T-helper 2 cell treated with Interferon-gamma antibody and Interleukin-4, amounts not matched to agents 5 μg/mL and 100 μg/mL, for 36 hours (primary cell): ENCODE measurements at places on chromosomes 6 and 20.

DNA sequence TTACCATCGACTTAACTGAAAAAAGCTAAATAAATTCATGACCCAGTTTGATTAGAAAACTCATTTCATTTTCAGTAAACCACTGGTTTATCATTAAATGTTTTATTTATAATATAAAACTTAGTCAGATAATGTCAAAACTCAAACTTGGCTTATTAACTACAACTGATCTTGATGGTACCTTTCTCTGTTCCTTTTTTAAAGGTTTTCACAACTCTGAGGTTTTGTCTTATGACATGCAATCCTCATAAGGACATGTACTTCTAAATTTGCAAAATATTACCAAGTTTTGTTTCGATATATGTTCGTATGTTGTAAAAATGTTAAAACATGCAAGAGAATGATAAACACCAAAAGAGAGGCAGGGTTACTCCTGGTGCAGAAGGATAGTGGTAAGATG is 82.5 kb upstream of the PDE10A start:
- no peak for DNase-seq

DNA sequence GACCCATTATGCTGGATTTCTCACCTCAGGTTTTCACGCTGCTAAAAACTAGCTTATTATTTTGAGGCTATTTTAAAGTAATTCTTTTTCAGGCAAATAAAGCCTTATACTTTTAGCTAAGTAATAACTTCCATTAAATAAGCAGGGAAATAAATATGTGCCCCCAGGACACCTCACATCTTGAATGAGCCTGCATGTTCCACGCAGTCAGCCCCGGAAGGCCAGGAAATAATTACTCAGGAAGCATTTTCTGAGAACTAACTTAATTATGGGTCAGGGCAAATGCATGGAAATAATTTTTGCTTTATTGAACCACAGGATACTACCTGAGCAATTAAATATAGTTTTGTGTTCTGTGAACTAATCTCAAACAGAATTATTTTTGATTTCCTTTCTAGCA is 41.1 kb downstream of the STX7 start:
- DNase-seq, result no peak

DNA sequence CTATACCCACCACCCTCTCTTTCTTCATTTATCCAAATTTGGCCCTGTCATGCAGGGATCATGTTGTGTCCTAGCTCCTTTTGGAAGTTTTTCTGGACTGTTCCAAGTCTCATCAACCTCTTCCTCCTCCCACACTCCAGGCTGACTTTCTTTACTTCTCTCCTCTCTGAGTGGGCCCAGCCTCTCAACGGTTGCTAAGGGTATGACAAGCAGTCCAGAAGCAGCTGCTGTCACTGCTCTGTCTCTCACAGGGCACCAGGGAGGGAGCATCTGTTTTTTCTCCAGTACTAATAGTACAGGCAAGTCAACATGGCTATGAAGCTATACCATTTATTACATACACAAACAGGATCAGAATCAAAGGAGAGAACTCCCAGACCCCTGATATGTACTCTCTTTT is 8.2 kb downstream of the NT5DC1 start:
- DNase-seq, result no peak

DNA sequence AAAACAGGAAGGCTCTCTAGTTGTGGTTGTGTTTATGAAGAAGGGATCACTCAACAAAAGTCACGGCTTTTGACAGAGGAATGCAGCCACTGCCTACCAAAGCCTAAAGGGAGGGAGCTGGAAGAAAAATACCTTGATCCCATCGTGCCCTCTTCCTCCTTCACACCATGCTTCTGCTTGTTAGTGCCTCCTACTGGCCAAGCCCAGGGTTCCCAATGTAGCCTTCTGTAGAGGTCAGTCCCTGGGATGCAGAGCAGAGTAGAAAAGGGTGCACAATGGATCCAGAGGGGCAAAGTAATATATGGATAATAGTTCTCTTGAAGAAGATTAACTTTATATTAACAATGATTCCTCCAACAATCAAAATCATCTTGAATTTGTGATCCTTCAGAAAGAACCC is 293.5 kb upstream of the FERMT1 start:
- no peak for DNase-seq

- no peak for DNase-seq
These were observed 171.4 kb downstream of the COL9A1 start for GRCh38 chr6:70131528-70131927.

DNA sequence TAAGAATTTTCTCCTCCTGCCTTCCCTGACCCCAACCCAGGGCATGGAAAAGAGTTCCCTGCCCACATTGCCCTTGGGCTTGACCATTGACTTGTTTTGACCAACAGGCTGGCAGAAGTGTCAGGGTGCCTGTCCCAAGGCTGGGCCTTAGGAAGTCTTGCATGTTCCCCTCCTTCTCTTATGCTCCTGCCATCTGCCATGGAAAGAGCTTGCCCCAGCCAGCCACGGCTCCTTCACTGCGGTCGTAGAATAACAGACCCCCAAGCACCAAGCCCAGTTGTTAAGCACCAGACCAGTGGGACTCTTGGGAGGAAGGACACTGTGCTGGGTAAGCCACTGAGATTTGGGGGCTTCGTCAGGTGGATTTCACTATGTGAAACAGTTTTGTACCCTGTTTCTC is 53.6 kb downstream of the SNX5 start:
- DNase-seq, result no peak

DNA sequence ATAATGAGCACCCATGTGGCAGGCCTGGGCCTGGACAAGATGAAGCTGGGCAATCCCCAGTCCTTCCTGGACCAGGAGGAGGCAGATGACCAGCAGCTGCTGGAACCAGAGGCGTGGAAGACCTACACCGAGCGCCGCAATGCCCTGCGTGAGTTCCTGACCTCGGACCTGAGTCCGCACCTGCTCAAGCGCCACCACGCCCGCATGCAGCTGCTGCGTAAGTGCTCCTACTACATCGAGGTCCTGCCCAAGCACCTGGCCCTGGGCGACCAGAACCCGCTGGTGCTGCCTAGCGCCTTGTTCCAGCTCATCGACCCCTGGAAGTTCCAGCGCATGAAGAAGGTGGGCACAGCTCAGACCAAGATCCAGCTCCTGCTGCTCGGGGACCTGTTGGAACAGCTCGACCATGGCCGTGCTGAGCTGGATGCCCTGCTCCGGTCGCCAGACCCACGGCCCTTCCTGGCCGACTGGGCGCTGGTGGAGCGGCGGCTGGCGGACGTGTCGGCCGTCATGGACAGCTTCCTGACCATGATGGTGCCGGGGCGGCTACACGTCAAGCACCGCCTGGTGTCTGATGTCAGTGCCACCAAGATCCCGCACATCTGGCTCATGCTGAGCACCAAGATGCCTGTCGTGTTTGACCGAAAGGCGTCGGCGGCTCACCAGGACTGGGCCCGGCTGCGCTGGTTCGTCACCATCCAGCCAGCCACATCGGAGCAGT is 1.9 kb downstream of the FNDC11 start:
- no peak for DNase-seq

DNA sequence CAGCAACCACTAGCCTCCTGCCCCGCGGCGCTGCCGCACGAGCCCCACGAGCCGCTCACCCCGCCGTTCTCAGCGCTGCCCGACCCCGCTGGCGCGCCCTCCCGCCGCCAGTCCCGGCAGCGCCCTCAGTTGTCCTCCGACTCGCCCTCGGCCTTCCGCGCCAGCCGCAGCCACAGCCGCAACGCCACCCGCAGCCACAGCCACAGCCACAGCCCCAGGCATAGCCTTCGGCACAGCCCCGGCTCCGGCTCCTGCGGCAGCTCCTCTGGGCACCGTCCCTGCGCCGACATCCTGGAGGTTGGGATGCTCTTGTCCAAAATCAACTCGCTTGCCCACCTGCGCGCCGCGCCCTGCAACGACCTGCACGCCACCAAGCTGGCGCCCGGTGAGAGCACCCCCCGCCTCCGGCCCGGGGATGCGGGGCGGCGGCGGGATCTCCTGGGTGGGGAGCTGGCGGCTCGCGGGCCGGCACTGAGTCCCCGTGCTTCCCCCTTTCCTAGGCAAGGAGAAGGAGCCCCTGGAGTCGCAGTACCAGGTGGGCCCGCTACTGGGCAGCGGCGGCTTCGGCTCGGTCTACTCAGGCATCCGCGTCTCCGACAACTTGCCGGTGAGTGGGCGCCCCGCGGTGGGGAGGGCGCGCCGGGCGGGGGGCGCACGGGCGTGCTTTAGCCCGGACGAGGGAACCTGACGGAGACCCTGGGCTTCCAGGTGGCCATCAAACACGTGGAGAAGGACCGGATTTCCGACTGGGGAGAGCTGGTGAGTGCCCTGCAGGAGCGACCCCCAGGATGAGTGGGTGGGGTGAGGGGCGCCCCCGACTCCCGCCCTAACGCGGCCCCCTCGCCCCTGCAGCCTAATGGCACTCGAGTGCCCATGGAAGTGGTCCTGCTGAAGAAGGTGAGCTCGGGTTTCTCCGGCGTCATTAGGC is 585 bp downstream of the PIM1 start:
- peak; percentile 48 for DNase-seq

GRCh38 chr6:124963416-124963785 is 1.2 kb downstream of the RNF217 start:
- no peak for DNase-seq

DNA sequence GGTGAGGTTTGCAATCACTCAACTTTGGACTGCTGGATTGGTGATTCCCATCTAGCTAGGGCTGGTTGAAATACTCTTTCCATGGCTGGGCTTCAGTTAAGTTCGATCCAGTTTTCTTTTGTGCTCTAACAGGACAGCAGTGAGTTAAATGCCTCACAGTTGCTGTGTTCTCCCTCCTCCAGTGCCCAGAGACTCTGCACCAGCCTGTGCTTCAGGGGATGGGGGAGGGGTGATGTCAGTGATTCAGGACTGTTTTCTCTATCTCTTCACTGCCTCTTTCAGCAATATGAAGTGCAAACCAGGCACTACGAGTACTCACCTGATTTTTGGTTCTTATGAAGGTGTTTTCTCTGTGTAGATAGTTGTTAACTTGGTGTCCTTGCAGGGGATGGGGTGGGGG is 88.2 kb upstream of the FAM83B start:
- DNase-seq, result no peak

DNA sequence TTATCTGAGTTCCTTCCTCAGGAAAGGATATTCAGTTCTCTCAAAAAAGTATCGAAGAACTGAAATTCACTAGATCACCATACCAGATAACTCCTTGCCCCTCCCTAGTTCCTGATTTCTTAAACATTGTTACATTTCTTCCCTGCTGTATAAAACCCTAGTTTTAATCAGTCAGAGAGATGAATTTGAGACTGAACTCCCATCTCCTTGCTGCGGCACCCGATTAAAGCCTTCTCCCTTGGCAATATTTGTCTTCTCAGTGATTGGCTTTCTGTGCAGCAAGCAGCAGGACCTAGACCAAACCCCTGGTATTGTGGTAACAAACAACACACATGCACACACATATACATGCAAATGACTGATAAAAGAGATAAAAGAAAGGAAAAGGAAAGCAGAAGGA is 1364.6 kb upstream of the GJE1 start:
- no peak for DNase-seq

- no peak for DNase-seq
These were observed 26.8 kb downstream of the MCM8 start for GRCh38 chr20:5977223-5977622.

DNA sequence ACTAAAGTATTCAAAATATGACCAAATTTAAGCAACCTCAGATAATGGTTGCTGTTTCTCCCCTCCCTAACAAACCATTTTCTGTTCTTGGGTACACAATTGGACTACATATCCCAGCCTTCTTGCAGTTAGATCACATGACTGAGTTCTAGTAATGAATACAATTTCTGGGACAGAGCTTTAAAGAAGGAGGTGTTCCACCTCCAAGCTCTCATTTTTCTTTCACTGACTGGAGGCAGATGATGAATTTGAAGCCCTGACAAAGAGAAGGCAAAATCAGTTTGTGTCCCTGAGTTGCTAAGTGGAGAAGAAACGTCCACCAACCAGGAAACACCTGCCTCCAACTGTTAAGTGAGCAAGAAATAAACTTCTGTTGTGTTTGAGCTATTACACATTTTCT is 117.2 kb downstream of the LCA5 start:
- no peak for DNase-seq

DNA sequence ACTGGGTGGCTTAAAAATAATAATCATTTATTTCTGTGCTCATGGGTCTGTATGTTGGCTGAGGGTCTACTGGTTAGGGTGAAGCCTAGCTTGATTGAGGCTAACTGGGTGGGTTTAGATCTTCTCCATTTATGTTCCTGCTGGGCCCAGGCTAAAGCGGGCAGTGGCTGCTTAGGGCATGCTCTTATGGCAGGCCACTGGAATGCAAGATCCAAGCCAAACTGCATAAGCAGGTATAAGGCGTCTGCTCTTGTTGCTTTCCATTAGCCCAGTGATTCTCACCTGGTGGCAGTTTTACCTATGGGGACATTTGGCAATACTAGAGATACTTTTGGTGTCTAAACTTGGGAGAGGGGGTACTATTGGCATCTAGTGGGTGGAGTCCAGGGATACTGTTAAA is 44.5 kb downstream of the QKI start:
- DNase-seq, result no peak

- DNase-seq, result no peak
These were observed 402.0 kb downstream of the MAFB start for GRCh38 chr20:40286975-40287531.

DNA sequence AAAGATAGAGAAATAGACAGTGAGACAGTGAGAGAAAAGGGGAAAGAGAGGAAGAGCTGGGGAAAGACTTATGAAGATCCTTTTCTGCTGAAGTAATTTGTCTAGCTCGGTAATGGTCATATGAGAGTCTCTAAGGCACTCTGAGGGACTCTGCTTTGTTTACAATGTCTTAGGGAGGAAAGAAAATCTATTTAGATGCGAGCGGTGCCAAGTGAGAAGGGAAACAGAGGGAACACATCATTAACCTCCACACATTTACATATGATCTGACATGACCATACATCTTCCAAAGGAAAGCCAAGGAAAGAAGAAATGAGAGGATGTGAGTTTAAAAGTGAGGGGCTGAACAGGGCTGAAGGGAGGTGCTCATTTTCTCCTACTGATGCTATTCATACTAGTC is 862.3 kb upstream of the CITED2 start:
- DNase-seq, result no peak

- no peak for DNase-seq
These were observed 3.1 kb downstream of the PBOV1 start for GRCh38 chr6:138215093-138215782.
